ENCODE measurements at places on chromosomes 3 and 15. TPM values are rescaled to one million over a fixed set of nuclear protein-coding genes. Genes with fewer than 3 reads are reported as not detected.

GPR171 gene
- total RNA-seq, result 153 TPM

FHIT gene
- total RNA-seq, result 6.5 TPM

SLC28A2 gene
- total RNA-seq, result not detected

GOLGA8Q gene
- 6.2 TPM for total RNA-seq

MESP2 gene
- not detected for total RNA-seq

ZIC1 gene
- not detected for total RNA-seq

KNG1 gene
- not detected for total RNA-seq

CCR8 gene
- total RNA-seq, result 3.7 TPM

FSIP1 gene
- 0.50 TPM for total RNA-seq

CEP19 gene
- total RNA-seq, result 4.1 TPM

FGD5 gene
- not detected for total RNA-seq

CACNA2D2 gene
- 1.1 TPM for total RNA-seq

ADGRG7 gene
- total RNA-seq, result not detected

RFTN1 gene
- 78.0 TPM for total RNA-seq

SCN5A gene
- not detected for total RNA-seq

EPB42 gene
- total RNA-seq, result not detected

UBAP1L gene
- 4.7 TPM for total RNA-seq

RARRES1 gene
- total RNA-seq, result not detected

CADPS gene
- not detected for total RNA-seq

SLC2A2 gene
- total RNA-seq, result not detected

UQCC5 gene
- total RNA-seq, result 15.5 TPM

ALDH1A3 gene
- total RNA-seq, result not detected

PCLAF gene
- total RNA-seq, result 139 TPM

ADPRH gene
- 19.3 TPM for total RNA-seq

TM4SF18 gene
- total RNA-seq, result not detected

HRG gene
- total RNA-seq, result not detected

GOLIM4 gene
- 6.4 TPM for total RNA-seq

CHDH gene
- 0.53 TPM for total RNA-seq

DNAH12 gene
- not detected for total RNA-seq

RYR3 gene
- not detected for total RNA-seq

PHLDB2 gene
- 4.4 TPM for total RNA-seq

SST gene
- not detected for total RNA-seq

MOBP gene
- not detected for total RNA-seq

C3orf18 gene
- total RNA-seq, result 15.6 TPM

BSN gene
- 0.12 TPM for total RNA-seq

ZBED2 gene
- total RNA-seq, result 27.2 TPM

PCOLCE2 gene
- total RNA-seq, result not detected

IQCF5 gene
- not detected for total RNA-seq

OXTR gene
- 1.4 TPM for total RNA-seq

UPK1B gene
- total RNA-seq, result not detected

IL12A gene
- total RNA-seq, result 0.63 TPM

LYZL4 gene
- total RNA-seq, result not detected

POLQ gene
- 55.8 TPM for total RNA-seq

RNF123 gene
- 50.0 TPM for total RNA-seq

ALDH1A2 gene
- 0.82 TPM for total RNA-seq

CSK gene
- 349 TPM for total RNA-seq

SSUH2 gene
- total RNA-seq, result not detected
